ENCODE measurements at places on chromosomes 6 and 20.
A peak's percentile ranks its signal among the peaks of the same experiment; 100 is the strongest.

DNA sequence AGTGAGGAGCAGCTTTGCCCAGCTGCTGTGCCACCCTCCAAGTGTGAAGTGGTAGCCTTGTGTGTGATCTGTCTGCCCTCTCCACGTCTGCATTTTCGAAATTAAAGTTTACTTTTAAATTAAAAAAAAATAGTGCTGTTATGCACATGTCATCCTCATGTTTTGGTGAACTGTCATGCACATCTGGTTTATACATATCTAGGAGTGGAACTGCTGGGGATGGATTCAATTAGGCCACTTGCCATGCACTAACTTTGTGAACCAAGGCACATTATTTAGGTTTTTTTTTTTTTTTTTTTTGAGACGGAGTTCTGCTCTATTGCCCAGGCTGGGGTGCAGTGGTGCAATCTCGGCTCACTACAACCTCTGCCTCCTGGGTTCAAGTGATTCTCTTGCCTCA is 3.6 kb downstream of the GTSF1L start:
- no peak for DNase-seq

GRCh38 chr6:79705456-79705995 is 74.4 kb downstream of the SH3BGRL2 start:
- no peak for DNase-seq

- DNase-seq = no peak
Measured at GRCh38 chr6:1039191-1039590, 272.7 kb upstream of the FOXQ1 start.

DNA sequence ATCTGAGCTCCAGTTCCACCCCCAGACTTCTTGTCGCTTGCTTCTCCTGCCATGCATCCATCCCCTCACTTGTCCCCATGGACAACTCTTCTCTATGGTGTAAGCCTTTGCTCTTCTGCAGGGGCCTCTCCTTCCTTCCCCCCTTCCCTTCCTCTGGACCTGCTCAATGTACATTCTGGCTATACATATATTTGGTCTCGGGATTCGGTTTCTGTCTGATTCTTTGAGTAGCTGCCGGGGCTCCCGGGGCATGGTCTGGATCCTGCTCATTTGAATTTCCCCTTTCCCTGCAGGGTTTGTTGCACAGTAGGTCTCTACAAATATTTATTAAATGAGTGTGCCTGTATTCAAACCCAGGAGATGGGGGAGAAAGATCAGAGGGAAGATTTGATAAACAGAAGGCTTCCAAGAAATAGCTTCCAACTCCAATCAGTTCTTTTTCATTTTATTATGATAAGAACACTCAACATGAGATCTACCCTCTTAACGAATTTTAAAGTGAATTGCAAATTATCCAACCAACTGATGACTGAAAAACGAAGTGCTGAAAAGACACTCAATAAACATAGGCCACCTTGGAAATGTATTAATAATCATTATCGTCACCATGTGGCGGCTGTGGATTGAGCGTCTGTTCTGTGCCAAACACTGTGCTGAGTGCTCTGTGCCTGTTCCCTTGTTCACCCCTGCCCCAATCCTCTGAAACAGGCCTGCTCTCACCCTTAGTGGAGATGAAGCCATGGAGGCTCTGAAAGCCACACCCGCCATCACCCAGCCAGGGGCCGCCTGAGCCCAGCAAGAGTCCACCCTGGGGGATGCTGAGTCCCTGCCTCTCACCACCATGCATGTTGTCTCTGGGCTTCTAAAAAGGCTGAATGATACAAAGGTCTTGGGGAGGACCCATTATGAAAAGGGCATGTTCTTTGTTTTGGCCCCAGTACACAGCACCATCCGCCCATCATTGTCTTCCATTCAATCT is 34.3 kb upstream of the APCDD1L start:
- DNase-seq = no peak

DNA sequence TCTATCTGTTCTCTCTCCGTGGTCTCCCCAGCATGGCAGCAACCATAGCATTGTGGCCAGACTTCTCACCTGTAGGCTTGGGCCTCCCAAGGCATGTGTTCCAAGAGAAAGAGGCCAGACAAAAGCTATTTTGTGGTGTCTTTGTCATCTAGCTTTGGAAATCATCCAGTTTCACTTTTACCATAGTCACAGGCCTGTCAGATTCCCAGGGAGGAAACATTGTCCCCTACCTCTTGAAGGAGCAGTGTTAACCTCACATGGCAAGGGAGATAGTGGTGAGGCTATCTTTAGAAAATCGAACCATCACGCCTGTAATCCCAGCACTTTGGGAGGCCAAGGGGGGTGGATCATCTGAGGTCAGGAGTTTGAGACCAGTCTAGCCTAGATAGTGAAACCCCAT is 42.3 kb upstream of the RALGAPA2 start:
- DNase-seq = no peak

- no peak for DNase-seq
Measured at GRCh38 chr6:68128211-68128610, 506.9 kb upstream of the ADGRB3 start.

GRCh38 chr20:40990542-40991120 is 38.0 kb upstream of the TOP1 start:
- DNase-seq = peak; percentile 77

- peak; percentile 36 for DNase-seq
Measured at GRCh38 chr6:84052204-84052882, 18.8 kb downstream of the MRAP2 start.

- no peak for DNase-seq
Measured at GRCh38 chr20:20412750-20413149, 44.8 kb downstream of the INSM1 start.

GRCh38 chr6:134267917-134268361 is 50.0 kb downstream of the SGK1 start:
- no peak for DNase-seq

DNA sequence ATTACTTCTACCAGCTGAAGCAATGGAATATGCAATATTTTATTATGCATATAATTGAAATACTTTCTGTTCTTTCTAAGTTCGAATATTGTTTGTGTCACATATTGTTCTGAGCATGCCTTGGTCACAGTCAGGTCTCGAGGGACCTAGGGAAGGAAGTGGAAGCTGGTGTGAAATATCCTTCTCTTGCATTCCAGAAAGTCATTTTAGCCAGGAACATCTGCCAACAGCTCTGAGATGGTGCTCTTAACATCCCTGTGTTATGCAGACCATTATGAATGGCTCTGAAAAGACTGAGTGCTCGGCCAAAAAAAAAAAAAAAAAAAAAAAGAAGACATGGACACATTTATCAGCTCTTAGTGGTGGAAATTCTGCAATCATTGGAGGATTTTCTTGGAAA is 132.7 kb upstream of the JAG1 start:
- DNase-seq = no peak

DNA sequence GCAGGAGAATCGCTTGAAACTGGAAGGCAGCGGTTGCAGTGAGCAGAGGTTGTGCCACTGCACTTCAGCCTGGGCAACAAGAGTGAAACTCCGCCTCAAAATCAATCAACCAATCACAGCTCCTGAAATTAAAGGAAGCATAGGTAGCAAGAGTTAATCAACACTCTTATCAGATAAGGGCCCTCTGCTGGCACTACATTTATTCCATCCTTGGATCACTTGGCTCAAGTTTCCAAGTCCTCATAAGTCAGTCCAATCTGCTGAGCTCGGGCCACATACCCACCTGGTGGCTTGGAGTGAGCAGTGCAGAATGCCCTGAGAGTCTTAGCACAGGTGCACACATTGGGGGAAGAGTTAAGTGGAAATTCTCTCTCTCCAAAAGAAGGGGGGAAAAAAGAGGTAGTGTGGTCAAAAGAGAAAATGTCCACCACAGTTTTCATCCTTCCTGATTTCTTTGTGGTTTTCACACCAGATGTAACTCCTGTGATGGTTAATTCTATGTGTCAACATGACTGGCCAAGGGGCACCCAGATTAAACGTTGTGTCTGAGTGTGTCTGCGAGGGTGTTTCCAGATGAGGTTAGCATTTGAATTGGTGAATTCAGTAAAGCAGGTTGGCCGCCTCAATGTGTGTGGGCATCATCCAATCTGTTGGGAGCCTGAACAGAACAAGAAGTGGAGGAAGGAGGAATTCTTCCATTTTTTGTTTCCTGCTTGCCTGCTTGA is 14.2 kb upstream of the FAM8A1 start:
- no peak for DNase-seq

DNA sequence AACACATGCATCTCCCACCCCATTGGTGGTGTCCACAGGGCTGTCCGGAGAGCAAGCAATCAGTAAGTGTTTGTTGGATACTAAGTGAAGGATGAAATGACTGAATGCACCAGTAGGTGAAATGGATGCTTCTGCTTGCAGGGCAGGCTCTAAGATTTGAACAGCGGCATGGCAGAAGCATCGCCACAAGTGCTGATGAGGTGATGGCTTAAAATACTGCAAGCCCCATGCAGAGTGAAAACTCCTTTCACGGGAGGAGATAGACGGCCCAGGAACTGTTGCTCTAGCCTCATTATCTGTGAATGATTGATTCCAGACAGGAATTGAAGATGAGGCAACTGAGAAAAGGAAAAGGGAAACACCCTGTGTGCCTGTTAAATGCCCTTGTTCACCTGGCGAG is 158.9 kb downstream of the LY86 start:
- no peak for DNase-seq

GRCh38 chr6:132749111-132749510 is 8.6 kb downstream of the VNN2 start:
- no peak for DNase-seq

- DNase-seq = no peak
Measured at GRCh38 chr20:51092338-51092737, 69.4 kb upstream of the KCNG1 start.

DNA sequence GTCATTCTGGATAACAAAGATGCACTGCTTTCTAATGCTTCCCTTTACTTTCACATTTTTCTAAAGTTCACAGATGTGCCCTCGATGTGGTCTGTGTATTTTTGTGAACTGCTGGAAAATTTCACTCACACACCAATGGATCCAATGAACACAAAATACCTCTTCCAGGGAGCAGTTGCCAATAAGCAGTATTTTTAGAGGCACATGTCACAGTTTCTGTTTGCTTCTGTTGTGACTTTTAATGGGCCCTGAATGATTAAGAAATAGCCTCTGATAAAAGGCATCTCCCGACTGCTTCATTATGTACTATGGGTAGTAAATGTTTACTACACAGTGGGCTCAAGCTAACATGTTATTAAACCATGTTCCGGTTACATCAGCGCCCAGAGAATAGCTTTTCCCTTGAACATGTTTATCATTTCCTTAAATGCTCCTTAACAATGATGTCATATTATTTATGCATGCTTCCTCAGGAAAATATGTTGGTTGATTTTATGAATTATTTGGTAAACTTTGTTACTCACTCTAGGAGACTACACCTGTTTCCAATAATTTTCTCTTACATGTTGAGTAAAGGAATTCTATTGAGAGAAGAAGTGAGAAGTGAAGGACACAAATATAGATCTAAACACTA is 188.0 kb downstream of the KCNQ5 start:
- no peak for DNase-seq

- no peak for DNase-seq
Measured at GRCh38 chr20:22374066-22374465, 210.3 kb downstream of the FOXA2 start.

- DNase-seq = no peak
Measured at GRCh38 chr6:20511852-20512251, 22.4 kb upstream of the CDKAL1 start.

DNA sequence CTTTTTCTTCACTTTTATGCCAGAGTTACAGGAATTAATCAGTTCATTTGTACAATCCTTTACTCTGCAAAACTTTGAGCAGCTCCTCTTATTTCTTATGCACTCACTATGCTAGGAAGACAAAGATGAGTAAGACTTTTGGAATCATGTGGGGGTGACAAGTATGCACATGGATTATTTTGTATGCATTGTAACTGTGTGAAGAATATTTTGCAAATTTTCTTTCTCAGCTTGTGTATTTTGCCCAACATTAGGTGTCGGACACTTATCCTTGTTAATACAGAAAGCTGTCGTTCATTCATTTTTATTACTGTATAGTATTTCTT is 88.6 kb downstream of the PPP1R14C start:
- DNase-seq = no peak

DNA sequence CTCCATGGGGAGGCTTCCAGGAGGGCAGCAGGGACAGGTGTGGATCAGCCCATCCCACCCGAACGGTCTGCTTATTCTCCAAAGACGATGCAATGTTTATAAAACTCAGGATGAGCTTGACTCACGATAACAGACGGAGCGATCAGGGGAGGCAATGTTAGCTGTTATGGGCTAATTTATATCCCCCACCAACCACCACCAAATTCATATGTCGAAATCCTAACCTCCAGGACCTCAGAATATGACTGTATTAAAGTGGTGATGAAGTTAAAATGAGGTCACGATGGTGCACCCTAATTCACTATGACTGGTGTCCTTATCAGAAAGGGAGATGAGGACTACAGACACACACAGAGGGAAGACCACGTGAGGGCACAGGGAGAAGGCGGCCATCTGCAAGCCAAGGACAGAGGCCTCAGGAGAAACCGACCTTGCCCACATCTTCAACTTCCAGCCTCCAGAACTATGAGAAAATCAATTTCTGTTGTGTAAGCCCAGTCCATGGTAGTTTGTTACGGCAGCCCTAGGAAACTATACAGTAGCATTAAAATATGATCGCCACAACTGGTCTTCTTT is 7.0 kb downstream of the ADTRP start:
- DNase-seq = no peak

DNA sequence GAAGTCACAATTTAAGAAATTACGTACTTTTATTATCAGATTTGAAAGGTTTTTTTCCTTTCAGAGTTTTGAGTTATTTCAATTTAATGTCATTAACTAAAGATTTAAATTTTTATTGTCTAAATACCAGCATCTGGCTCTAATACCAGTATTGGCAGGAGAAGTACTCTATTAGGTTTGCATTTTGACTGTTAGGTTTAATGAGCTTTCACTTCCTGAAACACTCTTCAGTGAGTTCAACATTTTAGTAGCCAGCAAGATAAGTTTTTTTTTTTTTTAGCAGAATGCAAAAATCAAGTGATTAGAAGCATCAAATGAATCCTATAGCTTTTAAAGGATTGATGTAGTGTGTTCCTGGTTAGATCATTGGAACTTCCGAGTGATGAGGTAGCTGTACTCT is 34.0 kb upstream of the SCGN start:
- no peak for DNase-seq

DNA sequence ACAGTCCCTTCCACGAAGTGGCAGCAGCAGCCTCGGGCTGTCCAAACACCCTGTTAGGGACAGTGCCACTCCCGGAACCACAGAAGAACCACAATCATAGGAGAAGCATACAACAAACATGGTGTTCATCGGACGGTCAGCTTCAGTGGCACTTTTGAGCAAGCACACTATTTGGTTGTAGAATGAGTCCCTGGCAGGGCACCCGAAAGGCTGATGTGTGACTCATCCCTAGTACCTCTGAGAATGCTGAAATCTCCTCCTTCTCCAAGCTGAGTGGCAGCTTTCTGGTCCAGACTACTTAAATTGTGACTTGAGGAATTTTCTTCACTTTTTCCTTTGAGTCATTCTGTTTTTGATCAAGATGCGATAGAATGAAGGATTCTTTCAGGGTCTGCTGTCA is 282.5 kb downstream of the ESR1 start:
- no peak for DNase-seq
